ENCODE measurements at places on chromosomes 12 and 14.

- no peak for DNase-seq
These were observed 352 bp downstream of the PHB2 start for GRCh38 chr12:6970096-6970527.

GRCh38 chr12:112347581-112347982 is 34.6 kb downstream of the HECTD4 start:
- peak; percentile 2 for DNase-seq

- DNase-seq: no peak
These were observed 95.5 kb downstream of the SLC38A6 start for GRCh38 chr14:61076556-61076955.

- DNase-seq: no peak
These were observed 18.0 kb downstream of the SLC24A4 start for GRCh38 chr14:92340931-92341330.

- no peak for DNase-seq
These were observed 48.6 kb downstream of the GPR68 start for GRCh38 chr14:91195881-91196280.
